ENCODE measurements at places on chromosomes 2 and 18. TPM values are rescaled to one million over a fixed set of nuclear protein-coding genes. Genes with fewer than 3 reads are reported as not detected.

DNA sequence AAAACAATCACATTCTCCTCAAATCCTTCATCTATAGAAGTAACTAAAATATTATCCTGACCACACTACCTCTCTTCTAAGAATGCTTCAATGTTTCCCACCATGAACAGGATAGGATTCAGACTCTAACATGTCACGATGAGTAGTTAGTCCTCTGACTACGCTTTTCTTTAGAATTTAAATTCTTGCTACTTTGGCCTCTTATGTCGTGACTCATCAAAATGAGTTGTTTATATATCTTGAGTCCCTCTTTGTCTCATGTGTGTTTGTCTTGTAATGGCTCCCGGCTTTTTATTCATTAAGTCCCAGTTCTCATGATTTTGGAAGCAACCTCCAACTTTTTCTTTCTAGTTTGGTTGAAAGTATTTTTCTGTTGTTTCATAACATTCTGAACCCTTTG, 1289.2 kb downstream of the DSC3 start:
- DNase-seq = peak; percentile 19

GRCh38 chr18:23291456-23292205, 156.3 kb downstream of the CABLES1 start:
- peak; percentile 32 for DNase-seq

DNA sequence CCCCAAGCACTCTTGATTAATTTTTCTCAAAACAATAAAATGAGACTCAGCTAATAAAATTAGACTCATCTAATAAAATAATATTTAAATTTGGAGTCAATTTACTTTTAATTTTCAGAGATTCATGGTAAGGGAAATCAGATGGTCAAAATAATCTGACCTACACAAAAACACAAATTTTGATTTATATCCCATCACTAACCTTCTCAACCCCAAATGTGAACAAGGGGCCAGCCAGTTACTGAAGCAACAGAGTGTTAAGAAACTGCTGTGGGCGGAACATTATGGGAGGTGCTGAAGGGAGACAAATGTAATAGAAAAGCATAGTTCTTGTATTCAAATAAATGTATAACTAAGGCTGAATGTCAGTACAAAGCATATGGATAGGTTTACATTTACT, 28.5 kb upstream of the PPP3R1 start:
- DNase-seq = no peak

- DNase-seq = no peak
Observed at GRCh38 chr2:103002954-103003353, 241.1 kb downstream of the TMEM182 start.

DNA sequence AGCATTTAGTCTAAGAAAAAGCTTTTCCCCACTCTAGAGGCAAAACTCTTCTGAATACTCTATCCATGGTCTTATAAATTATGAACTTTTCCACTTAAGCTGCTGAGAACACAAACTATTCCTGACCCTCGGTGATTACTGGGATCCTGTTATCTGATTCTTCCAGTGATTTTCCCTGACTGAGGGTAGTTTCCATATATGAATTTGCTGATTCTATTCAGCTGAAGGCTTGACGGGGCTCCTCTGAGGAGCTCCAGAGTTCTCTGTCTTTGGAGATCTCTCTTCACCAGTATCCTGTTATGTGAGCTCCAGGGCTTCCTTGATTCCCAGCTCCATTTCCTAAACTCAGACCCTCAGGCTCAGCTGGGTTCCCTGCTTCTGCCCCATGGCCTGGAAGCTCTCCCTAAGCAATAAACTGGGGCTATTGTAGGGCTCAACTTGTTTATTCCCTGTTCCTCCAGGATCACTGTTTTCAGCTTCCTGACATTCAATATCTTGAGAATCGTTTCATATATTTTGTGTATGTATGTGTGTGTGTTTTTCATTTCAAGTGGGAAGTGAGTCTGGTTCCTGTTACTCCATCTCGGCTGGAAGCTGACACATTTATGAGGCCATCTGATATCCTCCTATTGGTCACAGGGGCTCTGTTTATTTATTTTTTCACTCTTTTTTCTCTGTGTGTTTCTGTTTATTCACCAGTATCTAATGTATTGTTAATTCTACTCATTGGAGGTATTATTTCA, 78.2 kb downstream of the ARHGAP28 start:
- peak; percentile 30 for DNase-seq

DNA sequence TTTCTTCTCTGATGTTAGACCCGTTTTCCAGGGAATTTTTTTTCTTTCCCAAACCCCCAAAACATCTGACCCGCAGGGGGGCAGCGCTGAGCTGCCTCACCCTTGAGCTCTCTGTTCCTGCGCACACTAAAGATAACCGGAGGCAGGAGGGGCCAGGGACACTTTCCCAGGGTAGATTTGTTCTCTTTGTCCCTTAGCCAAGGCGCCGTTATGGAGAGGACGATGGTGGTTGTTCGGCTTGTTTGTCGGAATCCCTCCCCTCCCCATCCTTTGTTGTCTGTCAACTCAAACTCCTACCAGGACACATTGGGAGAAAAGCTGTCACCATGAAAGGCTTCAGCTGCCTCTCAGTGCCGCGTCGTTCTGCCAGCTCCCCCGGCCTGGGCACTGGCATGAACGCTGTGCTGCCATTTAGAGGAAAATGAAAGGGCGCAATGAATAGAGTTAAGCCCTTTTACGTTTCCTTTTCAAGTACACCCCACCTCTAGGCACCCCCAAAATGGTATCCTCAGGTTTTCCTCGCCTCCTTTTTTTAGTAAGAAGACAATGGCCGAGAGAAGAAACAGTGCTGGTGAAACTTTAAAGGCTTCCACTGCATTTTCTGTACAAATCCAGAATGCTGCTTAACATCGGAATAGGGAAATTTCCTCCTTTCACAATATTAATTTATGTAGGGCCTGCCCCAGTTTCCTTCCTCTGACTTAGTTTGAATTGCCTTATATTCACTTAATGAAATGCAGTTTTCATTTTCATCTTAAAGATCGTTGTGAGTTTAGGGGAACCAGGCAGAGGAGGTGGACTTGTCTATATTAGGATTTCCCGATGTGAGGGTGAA, 62.1 kb downstream of the RND3 start:
- DNase-seq = no peak

DNA sequence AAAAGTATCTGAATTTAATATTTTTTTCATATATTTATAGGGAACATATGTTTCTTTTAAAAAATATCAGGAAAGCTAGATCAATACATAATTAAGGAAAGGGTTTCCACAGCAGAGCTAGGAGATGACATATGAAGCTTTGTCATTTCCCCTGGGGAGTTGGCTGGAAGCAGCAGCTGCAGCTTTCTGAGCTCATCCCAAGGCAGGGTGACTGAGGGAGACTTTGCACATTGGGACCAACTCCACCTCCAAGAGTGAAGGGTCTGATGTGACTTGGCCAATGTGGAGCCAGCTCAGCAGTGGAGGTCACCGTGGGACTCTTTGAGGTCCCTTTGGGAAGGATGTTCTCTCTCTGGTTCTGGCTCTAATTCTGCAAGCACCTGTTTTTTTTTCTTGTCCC, 315.1 kb downstream of the RDH14 start:
- DNase-seq = peak; percentile 33

GRCh38 chr2:236646871-236647270, 77.2 kb downstream of the ACKR3 start:
- no peak for DNase-seq

GRCh38 chr18:79756143-79756500, 41.6 kb upstream of the KCNG2 start:
- no peak for DNase-seq

- DNase-seq = no peak
Observed at GRCh38 chr18:7596147-7596546, 29.0 kb downstream of the PTPRM start.

- DNase-seq = no peak
Observed at GRCh38 chr2:240983361-240983995, 14.9 kb upstream of the SNED1 start.

GRCh38 chr2:223915071-223915470, 30.1 kb downstream of the WDFY1 start:
- no peak for DNase-seq

- no peak for DNase-seq
Observed at GRCh38 chr2:160431441-160431840, 62.2 kb downstream of the RBMS1 start.

DNA sequence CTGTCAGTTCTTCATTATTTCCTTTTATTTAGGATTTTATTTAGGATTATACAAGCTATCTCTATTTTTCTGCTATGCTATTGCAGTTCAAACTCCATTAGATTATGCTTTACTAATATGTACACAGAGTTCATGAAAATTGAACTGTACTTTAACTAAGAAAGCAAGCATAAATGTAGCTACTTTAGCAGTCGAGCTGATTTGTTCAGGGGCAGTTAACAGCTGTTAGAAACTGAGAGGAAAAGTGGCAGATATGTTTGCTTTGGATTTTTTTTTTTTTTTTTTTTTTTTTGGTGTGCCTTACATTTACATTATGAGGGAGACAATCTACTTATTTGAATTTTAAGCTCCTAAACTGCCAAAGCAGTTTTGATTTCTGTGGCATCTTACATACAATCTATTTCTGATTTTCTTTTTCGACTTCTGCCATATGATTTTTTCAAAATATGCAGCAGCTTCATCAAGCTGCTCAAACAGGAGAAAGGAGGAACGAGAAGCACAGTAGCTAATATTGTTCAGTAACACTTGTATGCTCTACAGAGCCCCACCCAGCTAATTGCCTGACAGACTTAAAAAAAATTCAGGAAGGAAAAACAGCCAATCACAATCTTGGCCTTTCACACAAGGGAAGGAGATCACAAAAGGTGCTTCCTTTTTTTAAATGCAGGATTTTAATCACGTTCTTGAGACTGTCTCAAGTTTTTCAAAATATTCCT, 233.4 kb upstream of the SIX3 start:
- DNase-seq = no peak

DNA sequence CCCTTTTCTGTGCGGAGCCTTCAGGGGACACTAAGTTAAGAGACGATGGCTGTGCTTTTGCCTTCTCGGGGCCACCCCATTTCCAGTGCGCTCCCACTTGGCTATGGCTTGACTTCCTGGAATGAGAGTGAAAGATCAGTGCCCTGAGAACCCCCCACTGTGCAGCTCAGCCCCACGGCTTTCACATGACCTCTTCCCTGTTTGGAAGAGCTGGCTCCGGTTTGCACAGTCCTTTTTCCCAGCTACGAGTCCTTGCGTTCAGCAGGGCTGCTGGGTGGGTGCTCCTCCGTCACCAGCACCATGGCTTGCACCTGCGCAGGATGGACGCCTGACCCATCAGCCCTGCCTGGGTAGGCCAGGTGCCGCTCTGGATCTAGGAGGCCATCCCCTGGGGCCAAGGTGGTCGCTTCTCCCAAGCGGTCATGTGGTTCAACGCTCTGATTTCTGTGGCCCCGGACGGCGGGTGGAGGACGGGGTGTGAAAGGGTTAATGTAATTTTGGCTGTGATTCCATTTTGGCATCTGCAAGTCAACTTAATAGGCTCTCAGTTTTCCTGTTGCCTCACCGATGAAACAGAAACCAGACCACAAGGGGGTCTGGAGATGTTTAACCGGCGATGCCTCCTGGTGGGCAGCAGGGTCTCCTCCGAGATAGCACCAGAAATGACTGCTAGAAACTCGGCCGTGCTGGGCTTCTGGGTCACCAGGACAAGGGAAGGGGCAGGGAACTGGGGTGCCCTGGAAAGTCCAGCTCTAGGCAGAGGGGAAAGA, 113.1 kb upstream of the HAAO start:
- no peak for DNase-seq

GRCh38 chr2:152611458-152612231, 105.6 kb downstream of the PRPF40A start:
- peak; percentile 87 for DNase-seq

- DNase-seq = no peak
Observed at GRCh38 chr2:23268467-23269263, 116.3 kb upstream of the KLHL29 start.

- peak; percentile 59 for DNase-seq
Observed at GRCh38 chr2:200104015-200104414, 148.6 kb downstream of the MAIP1 start.

- no peak for DNase-seq
Observed at GRCh38 chr2:3246928-3247714, 130.5 kb downstream of the EIPR1 start.

DNA sequence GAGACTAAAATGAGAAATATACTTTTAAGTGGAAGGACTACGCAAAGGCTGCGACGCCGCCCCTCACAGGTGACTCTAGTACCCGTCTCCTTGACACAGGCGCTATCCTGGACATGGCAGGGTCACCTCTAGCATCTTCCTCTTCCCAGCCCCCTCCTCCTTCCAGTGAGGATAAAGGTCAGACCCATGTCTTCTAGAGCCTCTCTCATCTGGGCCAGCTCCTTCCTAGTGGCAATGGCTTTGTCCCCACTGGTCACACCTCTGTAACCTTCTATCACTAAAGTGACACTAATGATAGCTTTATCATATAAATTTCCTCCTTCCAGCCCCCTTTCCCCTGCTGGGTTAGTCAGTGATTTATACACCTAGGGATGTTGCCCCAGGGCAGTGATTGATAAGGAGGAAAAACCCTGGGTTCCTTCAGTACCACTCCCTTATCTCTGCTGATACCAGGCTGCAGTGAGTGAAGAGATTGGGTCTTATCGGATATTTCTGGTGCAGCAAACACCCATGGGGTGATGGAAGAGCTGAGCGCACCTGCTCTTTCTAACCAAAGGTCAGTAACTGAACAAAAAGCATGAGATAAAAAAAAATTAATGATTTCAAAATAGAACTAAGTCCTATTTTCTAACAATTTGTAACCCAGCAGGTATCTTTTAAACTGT, 62.0 kb upstream of the FZD5 start:
- no peak for DNase-seq

DNA sequence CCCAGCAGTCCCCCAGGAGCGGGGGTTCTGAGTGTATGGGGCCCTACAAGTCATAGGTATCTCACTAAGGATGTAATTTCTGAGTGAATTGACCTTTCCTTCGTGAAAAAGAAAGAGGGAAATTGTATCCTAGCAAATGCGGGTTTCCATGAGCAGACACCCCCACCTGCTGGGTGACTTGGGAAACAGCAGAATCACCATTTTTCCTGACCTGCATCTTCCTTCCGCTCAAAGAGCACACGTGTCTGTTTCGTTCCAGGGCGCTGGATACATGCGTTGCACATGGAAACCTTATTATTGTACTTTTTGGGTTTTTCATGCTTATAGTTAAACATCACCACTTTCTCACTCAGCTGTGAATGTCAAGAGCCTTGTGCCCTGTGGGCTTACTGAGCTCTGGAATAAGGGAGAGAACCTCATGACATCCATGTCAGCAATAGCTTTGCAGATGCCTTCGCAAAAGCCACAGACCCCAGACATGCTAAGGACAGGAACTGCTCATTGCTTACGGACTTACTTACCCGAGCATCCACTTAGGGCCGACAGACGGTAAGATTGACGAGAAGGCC, 132.8 kb downstream of the TPO start:
- peak; percentile 45 for DNase-seq

GRCh38 chr18:42658171-42658570, 457.3 kb downstream of the RIT2 start:
- no peak for DNase-seq

- DNase-seq = no peak
Observed at GRCh38 chr2:109058191-109058632, 69.2 kb upstream of the EDAR start.

Gene SP5
- total RNA-seq = 0.13 TPM

Gene CCT4
- total RNA-seq = 205 TPM

Gene NEUROD1
- not detected for total RNA-seq

Gene ZEB2
- total RNA-seq = 52.9 TPM

Gene CNGA3
- total RNA-seq = 0.58 TPM

Gene PROKR1
- not detected for total RNA-seq

Gene MPP4
- 140 TPM for total RNA-seq

Gene FBXO41
- total RNA-seq = 4.0 TPM

Gene RGPD4
- total RNA-seq = not detected

Data from LHCN-M2 (cell line).